ENCODE measurements at places on chromosomes 12 and 14.
A peak's percentile ranks its signal among the peaks of the same experiment; 100 is the strongest.

DNA sequence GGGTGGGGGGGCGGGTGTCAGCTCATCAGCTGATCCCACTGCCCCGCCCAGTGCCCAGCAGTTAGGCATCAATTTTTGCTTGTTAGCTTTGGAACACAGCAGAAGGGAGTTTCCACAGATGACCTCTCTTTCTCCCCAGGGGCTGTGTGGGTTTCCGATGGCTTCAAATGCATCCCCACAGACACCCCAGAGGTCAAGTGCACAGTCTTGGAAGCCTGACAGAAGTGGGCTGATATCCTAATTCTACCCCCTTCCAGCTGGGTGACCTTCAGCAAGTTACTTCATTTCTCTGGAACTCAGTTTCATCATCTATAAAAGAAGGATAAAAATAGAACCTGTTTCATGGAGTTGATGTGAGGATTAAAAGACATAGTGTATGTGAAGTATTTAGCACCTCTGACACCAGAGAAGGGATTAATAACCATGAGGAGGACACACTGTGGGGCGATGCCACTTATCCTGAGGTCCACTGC, 22.0 kb downstream of the TTC9 start:
- no peak for DNase-seq

DNA sequence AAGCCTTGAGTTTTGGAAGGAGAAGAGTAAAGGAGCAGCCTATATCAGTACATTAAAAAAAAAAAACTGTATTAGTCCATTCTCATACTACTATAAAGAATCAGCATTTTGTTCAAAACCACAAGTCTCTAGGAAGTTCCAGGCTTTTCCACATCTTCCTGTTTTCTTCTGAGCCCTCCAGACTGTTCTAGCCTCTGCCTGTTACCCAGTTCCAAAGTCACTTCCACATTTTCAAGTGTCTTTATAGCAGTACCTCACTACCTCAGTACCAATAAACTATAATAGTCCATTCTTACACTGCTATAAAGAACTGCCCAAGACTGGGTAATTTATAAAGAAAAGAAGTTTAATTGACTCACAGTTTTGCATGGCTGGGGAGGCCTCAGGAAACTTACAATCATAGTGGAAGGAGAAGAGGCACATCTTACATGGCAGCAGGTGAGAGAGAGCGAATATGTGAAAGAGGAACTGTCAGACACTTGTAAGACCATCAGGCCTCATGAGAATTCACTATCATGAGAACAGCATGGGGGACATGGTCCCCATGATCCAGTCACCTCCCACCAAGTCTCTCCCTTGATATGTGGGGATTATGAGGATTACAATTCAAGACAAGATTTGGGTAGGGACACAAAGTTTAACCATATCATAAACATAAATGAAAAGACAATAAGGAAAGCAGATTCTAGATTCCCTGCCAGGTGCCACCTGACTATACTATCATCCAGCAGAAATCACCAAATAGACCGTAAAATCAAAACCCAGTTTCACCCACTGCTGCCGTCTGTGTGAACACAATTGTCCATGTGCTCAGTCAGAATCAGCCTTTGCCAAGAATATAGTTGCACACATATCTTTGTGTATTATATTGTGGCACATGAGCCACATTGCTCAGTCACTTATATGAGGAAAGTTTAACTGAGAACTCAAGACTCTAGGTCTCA, 27.8 kb downstream of the TOGARAM1 start:
- no peak for DNase-seq

- no peak for DNase-seq
Observed at GRCh38 chr14:89309670-89310177, 107.3 kb downstream of the FOXN3 start.

DNA sequence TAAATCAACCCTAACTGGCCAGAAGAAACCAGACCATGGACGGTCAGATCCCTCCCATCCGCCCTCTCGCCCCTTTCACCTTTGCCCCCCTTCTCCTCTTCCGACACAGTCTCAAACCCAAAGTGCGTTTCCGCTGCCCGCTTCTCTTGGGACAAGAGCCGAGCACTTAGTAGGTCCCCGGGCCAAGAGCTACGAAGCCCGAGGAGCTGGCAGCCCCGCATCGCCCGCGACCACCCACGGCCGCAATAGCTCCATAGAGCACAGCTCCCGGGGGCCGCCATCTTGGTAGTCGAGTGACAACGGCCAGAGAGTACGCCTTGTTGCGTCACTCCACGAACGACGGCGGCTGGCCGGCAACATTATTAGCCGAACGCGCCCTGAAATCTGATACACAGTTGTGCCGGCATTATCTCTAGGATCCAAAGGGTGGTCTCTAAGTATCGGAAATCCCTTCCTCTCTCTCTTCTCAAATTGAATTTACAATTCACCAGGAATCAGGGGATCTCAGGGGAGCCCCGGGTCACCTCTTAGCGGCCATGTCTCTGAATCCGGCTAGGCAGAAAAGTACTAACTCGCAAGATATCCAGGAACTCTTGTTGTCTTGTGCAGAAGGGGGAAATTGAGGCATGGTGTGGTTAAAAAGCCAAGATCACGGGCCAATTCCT, at the start of gene COQ5:
COQ5 (minus strand) TSS at position 298 of the 665 bp plus-strand sequence; CDS start at position 281, 17 bp downstream.
- DNase-seq: peak; percentile 75

DNA sequence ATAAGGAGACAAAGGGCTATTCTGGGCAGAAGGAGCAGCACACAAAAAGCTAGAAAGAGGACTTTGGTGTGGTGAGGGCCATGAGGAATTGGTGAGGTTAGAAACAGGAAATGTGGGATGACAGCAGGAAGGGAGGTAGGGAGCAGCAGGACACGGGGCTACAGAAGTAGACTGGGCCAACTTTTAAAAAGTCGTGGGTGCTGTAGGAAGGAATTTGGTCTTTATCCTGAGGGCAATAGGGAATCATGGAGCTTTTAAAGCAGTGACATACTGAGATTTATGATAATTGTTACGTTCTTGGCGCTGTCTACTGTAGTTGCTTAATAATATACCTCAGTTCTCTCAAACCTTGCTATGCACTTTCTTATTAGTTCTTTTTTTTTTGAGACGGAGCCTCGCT, 8.2 kb upstream of the CHURC1 start:
- DNase-seq: no peak

DNA sequence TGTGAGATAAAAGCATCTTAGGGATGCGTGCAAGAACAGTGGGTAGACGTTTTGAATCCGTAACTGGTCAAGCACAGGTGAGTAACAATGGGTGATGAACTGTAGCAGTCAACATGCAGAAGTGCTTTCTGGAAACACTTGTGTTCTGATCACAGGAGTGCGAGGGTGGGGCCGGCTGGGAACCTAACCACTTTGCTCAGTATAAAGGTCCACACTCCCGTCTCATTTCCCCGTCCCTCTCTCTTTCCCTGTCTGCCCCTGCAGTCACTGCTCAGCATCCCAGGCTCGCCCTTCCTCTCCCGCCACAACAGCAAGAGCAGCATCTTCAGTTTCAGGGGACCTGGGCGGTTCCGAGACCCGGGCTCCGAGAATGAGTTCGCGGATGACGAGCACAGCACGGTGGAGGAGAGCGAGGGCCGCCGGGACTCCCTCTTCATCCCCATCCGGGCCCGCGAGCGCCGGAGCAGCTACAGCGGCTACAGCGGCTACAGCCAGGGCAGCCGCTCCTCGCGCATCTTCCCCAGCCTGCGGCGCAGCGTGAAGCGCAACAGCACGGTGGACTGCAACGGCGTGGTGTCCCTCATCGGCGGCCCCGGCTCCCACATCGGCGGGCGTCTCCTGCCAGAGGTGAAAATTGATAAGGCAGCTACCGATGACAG, 127.1 kb downstream of the FIGNL2 start:
- peak; percentile 38 for DNase-seq

- DNase-seq: no peak
Observed at GRCh38 chr14:104722938-104723650, 935 bp upstream of the ADSS1 start.

- no peak for DNase-seq
Observed at GRCh38 chr12:53298164-53298563, 1.3 kb upstream of the MYG1 start.

DNA sequence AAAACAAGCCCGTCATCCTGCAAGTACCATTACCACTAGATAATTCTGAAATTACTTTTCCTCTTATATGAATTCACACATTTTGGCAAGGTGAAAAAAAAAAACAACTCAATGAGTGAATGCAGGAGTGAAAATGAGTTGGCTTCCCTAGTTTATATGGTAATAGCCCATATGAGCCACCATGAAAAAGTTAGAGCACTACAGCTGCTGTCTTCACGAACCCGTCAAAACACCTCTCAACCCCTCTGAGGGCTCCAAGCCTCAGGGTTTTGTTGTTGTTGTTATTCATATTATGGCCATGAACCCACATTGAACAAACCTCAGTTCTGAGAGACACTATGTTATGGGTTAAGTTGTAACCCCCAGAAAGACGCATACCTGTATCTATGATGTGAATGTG, 289.9 kb upstream of the CAND1 start:
- DNase-seq: no peak

GRCh38 chr12:125194987-125195386, 129.8 kb downstream of the AACS start:
- no peak for DNase-seq

DNA sequence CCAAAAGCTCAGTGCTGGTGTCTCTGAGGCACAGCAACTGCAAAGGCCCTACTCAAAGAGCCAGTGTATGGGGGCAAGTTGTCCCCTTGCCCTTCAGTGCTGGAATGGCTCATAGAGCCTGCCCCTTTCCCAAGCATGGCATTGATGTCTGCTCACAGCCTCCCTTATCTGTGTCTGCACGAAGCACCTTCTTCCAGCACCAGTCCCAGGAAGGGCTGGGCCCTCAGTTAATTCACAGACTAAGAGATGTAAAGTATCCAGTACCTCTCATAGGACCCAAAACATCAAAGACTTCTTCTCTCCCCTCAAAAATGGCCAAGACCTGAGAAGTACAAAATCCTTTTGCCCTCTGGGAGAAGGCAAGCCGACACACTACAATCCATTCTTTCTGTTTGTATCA, 1.6 kb upstream of the CMAS start:
- DNase-seq: no peak

GRCh38 chr12:70448371-70448770, 82.3 kb downstream of the KCNMB4 start:
- no peak for DNase-seq

All from stimulated activated CD4-positive, alpha-beta T cell treated with anti-CD3 and anti-CD28 coated beads, Interleukin-12 subunit alpha, Interleukin-12 subunit beta, amount 100 ng/mL, for 48 hours (primary cell).